ENCODE measurements at places on chromosomes 2 and 18.

GRCh38 chr18:45284851-45285250, 330.4 kb upstream of the SLC14A2 start:
- DNase-seq, result no peak

GRCh38 chr2:72153924-72154323, 6.3 kb upstream of the CYP26B1 start:
- no peak for DNase-seq

GRCh38 chr2:216884347-216884746, 24.5 kb upstream of the TNP1 start:
- DNase-seq, result no peak

- peak; percentile 28 for DNase-seq
Observed at GRCh38 chr2:23673830-23674679, 252.9 kb downstream of the ATAD2B start.

All from NT2/D1 (cell line).